ENCODE measurements at places on chromosomes 2 and 18.

- DNase-seq, result no peak
Observed at GRCh38 chr2:98913916-98914712, 21.9 kb downstream of the CRACDL start.

DNA sequence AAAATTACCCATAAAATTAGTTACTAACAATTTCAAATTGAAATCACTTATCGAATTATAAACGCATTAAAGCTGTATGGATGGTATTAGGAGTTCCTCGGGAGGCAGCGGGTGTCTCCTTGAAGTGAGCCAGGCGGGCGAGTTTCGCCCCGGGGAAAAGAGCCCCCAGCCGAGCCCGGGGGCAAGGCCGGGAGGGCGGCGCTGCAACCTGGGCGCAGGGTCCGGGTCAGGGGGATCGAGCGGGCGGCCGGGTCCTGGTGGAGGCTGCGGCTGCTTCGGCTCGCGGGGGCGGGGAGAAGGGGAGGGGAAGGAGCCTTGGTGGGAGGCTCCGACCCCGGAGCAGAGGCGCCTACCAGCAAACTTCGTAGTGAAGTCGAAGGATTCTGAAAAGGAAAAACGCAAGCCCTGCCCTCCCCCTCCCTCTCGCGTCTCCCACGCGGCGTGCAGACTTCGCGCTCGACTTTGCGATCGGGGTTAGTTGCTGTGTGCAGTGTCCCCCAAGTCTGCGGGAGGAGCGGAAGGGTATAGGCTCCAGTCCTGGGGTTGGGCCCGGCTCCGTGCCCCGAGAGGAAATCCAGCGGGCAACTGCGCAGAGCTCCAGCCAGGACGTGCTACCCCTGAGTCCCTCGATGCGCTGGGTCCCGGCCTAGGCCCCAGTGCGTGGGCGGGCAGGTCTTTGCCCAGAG, 140.8 kb downstream of the MEIS1 start:
- no peak for DNase-seq

GRCh38 chr2:213991453-213992108, 419.3 kb upstream of the VWC2L start:
- DNase-seq, result no peak

DNA sequence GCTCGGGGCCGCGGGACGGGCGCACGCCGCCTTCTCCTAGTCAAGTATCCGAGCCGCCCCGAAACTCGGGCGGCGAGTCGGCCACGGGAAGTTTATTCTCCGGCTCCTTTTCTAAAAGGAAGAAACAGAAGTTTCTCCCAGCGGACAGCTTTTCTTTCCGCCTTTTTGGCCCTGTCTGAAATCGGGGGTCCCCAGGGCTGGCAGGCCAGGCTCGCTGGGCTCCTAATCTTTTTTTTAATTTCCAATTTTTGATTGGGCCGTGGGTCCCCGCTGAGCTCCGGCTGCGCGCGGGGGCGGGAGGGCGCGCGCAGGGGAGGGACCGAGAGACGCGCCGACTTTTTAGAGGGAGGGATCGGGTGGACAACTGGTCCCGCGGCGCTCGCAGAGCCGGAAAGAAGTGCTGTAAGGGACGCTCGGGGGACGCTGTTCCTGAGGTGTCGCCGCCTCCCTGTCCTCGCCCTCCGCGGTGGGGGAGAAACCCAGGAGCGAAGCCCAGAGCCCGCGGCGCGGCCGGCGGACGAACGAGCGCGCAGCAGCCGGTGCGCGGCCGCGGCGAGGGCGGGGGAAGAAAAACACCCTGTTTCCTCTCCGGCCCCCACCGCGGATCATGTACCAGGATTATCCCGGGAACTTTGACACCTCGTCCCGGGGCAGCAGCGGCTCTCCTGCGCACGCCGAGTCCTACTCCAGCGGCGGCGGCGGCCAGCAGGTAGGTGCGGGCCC, 617 bp downstream of the FOSL2 start:
- no peak for DNase-seq

- no peak for DNase-seq
Observed at GRCh38 chr2:39663187-39663930, 2.4 kb upstream of the TMEM178A start.

- DNase-seq, result no peak
Observed at GRCh38 chr2:62163106-62163831, 32.6 kb upstream of the B3GNT2 start.

- DNase-seq, result no peak
Observed at GRCh38 chr2:42383855-42384530, 23.0 kb upstream of the COX7A2L start.

DNA sequence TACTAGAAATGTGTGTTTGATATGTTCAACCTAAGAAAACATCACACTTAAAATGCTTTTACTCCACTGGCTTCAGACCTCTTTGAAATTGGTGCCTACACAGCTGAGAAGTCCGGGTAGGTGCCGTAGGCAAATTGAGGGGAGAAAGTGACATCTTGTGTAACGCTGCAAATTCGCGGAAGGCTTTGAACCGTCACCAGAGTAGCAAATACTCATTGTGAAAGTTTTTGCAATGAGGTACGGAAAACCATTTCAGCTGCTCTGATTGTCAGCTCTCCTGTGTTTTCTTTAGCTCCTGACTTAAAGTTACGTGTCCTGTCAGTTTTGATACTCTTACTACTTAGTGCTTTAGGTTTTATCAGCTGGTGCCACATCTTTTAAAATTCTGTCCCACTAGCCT, 224.5 kb downstream of the FAM210A start:
- peak; percentile 12 for DNase-seq

DNA sequence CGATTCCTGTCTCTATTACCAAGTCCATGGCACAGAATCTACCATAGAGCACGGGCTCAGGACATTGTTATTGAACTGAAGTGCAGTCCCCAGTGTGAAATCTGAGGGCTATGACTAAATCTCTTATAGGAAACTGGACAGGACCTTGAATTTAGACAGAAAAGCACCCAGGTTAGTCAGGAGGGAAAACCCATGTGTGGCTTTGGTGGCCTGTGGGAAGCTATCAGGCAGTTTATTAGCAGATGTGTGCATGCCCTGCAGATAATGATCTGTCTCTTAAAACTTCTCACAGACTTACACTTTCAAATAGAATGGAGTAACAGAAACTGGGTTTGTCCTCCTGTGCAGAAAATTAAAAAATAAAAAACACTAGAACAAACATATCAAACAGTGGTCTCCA, 610.0 kb upstream of the RAB6C start:
- no peak for DNase-seq

GRCh38 chr18:63832470-63832869, 55.0 kb upstream of the SERPINB2 start:
- DNase-seq, result no peak

GRCh38 chr2:233453111-233453915, 99.0 kb downstream of the DGKD start:
- DNase-seq, result no peak

DNA sequence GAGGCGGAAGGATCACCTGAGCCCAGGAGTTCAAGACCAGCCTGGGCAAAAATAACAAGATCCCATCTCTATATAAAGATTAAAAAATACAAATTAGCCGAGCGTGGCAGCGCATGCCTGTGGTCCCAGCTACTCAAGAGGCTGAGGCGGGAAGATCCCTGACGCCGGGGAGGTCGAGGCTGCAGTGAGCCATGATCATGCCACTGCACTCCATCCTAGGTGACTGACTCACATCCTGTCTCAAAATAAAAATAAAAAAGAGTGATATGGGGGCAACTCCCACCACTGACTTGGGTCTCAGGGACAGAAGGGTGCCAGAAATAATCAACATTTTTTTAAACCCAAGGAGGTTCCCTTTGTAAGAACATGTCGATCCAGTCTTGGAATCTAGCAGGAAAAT, 37.6 kb downstream of the ZNF516 start:
- DNase-seq, result peak; percentile 55
